ENCODE measurements at places on chromosomes 3 and 15. TPM values are rescaled to one million over a fixed set of nuclear protein-coding genes. Genes with fewer than 3 reads are reported as not detected.

CCR8 gene
- not detected for polyA plus RNA-seq

CHDH gene
- polyA plus RNA-seq = 0.96 TPM

MAP4 gene
- 354 TPM for polyA plus RNA-seq

ACAN gene
- 5.6 TPM for polyA plus RNA-seq

TMEM207 gene
- polyA plus RNA-seq = not detected

TGM5 gene
- polyA plus RNA-seq = 0.15 TPM

CPNE9 gene
- polyA plus RNA-seq = 0.29 TPM

TRH gene
- polyA plus RNA-seq = 0.31 TPM

FSIP1 gene
- polyA plus RNA-seq = 0.97 TPM

Data from muscle of arm (tissue), 14 donors.